ENCODE measurements at places on chromosomes 12 and 14.
A peak's percentile ranks its signal among the peaks of the same experiment; 100 is the strongest.

GRCh38 chr14:92328664-92329255 lies 5.8 kb downstream of the SLC24A4 start:
- DNase-seq: no peak

GRCh38 chr12:21998295-21998694 lies 47.7 kb upstream of the CMAS start:
- no peak for DNase-seq

DNA sequence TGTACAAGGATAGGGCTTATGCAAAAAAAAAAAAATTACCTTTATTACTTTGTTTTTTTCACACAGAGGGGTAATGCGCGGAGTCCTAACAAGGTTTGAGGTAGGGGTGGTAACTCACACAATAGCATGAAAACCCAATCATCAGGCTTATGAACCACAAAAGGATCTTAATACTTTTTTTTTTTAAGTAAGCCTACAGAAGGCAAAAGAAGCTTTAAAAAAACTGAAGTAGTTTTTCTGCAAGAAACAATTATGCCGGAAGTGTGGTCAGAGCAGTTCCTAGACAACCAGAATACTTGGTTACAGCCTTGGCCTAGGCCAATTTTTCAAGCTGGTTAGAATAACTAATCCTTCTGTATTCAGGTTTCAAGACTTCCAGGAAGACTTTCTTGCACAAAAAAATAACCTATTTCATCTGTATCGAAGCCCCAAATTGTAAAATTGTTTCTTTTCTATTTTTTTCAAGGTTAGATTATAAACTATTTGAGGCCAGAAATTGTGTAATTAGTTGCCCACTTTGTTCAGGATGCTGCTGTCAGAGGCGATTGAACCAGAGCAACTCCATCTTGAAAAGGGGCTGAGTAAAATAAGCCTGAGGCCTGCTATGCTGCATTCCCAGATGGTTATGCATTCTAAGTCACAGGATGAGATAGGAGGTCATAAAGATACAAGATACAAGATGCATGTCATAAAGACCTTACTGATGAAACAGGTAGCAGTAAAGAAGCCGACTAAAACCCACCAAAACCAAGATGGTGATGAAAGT lies 1.8 kb upstream of the GNS start:
- no peak for DNase-seq

- DNase-seq: no peak
These were observed 253.1 kb downstream of the ANO6 start for GRCh38 chr12:45468751-45469615.

- DNase-seq: no peak
These were observed 22.4 kb upstream of the FKBP4 start for GRCh38 chr12:2772370-2772769.

GRCh38 chr12:132478845-132479244 lies 11.1 kb upstream of the FBRSL1 start:
- DNase-seq: no peak

- DNase-seq: no peak
These were observed 399.8 kb downstream of the RAD51B start for GRCh38 chr14:68219407-68219806.

GRCh38 chr14:73492670-73493069 lies 1.9 kb downstream of the RIOX1 start:
- DNase-seq: no peak

- DNase-seq: no peak
These were observed 106.0 kb upstream of the RTL1 start for GRCh38 chr14:101009531-101009930.

- DNase-seq: no peak
These were observed 24.8 kb upstream of the AKAP5 start for GRCh38 chr14:64440494-64440893.

GRCh38 chr12:21384261-21384660 lies 11.6 kb downstream of the IAPP start:
- no peak for DNase-seq

- DNase-seq: peak; percentile 54
These were observed 24.8 kb downstream of the CLECL1 start for GRCh38 chr12:9707864-9708808.

GRCh38 chr14:98593361-98593761 lies 678.6 kb downstream of the BCL11B start:
- DNase-seq: peak; percentile 97

DNA sequence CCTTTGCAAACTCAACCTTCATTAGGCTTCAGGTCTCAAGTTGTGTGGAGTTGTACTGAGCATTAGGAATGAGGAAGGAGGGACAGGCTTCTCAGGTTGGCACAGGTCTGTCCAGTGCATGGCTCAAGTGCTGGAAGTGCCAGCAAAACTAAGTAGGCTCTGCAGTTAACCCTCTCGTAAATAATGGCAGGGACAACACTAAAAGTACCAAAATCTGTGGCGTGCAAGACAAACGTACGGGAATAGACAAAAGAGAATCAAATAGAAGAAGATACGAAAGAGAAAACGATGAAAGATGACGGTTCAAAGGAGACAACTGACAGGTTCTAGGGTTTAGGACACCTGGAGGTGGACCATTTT lies 612 bp downstream of the TRAPPC6B start:
- peak; percentile 24 for DNase-seq

- no peak for DNase-seq
These were observed 641 bp downstream of the LRRC43 start for GRCh38 chr12:122183588-122183940.

DNA sequence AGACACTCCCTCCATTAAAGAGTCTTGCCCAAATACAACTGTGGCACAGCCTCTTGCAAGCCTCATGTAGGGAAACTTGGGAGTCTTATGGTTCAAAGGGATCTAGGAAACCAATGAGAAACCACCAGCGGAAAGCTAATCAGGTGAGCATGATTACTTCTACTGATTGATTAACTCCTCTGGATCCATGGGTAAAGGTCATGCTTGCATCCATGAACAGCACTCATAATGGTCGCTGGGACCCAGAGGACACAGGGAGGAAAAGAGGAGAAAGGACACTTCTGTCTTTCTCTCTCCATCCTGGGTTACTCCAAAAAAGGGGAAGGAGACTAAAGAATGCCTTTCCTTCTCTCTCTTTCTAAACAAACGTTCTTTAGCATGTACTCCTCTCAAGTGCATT lies 1397.2 kb downstream of the LRFN5 start:
- DNase-seq: no peak

GRCh38 chr12:99372257-99372920 lies 275.2 kb upstream of the GARIN6 start:
- DNase-seq: no peak

- DNase-seq: no peak
These were observed 49.5 kb upstream of the RTRAF start for GRCh38 chr14:51939755-51940301.

DNA sequence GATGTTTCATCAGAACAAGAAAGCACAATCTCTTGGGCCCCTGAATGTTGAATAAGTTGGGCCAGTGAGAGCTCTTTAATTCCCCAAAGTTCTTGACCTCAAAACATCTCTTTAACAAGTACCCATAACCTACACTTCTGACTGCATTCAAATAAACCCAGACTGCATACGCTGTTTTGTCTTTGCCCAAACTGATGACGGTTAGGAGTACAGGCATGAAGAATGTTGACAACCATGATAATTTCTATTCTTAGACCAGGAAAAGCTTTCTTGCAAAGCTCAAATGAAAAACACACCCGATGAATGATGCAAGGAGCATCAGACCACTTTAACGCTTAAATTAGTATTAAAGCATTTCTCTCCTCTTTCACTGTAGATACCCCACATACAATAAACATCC lies 11.7 kb upstream of the RAB3IP start:
- no peak for DNase-seq

DNA sequence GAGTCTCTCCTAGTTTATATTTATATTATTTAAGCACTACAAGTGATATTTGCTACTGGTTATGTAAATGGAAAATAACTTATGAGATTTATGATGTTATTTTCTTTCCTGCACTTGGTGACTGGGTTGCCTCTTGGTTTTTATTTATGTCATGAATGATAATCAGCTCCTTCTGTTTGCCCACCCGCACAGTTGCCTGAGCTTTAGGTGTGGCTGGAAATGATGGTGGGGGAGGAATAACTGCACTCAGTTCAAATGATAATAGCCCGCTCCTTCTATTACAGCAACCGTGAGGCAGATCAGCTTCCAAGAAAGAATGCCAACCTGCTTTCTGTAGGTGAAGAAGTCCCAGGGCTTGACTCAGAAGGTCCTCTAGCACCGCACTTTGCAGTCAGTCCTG lies 190.2 kb upstream of the CAND1 start:
- DNase-seq: no peak

DNA sequence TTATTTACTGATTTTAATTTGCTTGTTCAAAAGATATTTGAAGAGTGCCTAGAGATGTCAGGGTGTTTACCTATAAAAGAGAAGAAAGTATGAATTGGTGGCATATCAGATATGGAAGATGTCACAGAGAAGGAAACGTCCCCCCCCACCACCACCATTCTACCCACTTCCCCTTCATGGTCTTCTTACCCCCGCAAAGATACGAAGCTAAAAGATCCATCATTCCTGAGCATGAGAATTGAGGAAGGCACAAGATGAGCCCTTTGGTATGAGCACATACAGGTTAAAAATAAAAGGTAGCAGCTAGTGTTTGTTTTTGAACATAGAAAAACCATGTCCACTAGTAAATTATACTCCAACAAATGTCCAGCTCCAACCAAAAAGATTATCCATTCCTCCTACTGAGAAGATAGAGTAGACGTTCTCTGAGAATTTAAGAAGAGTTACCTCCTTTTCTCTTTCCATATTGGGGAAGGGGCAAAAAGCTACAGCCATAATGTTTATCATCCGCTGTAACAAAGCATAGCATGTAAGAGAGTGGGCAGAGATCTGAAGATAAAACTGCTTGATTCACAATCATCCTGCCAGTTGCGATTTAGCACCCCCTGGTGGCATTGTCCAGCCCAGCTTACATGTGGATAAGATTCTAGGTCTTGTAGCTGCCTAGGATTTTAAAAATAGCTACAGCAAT lies 29.1 kb downstream of the NFYB start:
- peak; percentile 92 for DNase-seq

GRCh38 chr12:2160043-2160442 lies 107.3 kb downstream of the CACNA1C start:
- DNase-seq: no peak

- DNase-seq: peak; percentile 50
These were observed 67.3 kb upstream of the EGLN3 start for GRCh38 chr14:34018125-34018524.

DNA sequence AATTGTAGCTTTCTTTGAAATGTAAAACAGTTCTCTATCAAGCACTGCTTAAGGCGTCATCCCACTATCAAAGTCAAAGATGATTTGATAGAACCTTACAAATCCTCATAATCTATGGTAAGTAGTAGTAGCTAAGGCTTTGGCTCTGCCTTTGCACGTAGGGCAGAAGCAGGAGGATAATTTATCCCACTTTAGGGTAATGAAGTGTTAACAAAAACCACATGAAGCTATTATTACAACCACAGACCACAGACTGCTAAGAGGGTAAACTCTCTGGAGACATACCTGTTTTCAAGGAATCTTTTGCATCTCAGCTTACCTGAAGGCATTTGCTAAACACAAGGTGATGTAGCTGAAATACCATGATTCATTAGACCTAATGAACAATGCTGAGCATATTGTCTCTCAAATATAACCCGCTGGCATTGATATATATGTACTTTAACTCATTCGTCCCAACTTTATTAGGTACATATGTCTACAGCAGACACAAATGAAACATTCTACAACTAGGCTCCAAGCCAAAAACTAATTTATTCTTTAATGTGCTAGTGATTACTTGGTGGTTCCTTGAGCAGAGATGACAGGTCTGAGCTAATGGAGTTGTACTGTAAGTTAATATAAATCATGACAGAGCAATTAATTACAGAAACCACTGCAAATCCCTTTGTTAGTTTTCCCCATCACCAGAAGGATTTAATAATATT lies 368.8 kb downstream of the ETNK1 start:
- DNase-seq: no peak

DNA sequence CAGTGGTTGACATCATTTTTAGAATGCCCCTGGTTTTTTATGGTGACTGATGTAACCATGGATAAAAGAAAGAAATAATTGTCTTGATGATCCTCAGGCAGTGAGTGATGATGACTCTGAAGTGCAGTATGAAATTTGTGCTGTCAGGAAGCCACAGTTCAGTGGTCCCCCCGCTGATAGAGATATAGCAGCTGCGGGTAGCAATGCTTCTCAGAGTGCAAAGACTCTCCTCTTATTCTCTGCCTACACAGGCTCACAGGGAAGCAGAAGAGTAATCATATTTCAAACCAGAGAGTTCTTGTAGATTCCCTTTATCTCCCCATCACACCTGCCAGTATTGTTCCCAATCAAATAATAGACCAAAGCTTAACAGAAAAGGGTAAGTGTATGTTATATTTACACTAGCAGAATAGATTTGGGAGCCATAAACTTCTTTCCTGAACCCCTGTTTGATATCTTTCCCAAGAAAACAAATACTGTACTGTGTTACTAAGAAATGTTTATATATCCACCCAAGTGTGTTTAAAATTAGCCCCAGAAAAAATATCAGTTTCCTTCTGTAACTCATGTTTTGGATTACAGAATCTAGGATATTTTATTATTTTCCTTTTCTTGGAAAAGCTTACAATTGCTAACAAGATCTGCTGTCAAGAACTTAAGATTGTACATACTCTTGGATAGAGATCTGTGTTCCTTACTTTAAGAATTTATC lies 1817.4 kb upstream of the FLRT2 start:
- no peak for DNase-seq

- DNase-seq: peak; percentile 63
These were observed 47.8 kb upstream of the RERG start for GRCh38 chr12:15268927-15269552.

All from pons (tissue), 1 donor.